ENCODE measurements at places on chromosomes 7 and 10.

DNA sequence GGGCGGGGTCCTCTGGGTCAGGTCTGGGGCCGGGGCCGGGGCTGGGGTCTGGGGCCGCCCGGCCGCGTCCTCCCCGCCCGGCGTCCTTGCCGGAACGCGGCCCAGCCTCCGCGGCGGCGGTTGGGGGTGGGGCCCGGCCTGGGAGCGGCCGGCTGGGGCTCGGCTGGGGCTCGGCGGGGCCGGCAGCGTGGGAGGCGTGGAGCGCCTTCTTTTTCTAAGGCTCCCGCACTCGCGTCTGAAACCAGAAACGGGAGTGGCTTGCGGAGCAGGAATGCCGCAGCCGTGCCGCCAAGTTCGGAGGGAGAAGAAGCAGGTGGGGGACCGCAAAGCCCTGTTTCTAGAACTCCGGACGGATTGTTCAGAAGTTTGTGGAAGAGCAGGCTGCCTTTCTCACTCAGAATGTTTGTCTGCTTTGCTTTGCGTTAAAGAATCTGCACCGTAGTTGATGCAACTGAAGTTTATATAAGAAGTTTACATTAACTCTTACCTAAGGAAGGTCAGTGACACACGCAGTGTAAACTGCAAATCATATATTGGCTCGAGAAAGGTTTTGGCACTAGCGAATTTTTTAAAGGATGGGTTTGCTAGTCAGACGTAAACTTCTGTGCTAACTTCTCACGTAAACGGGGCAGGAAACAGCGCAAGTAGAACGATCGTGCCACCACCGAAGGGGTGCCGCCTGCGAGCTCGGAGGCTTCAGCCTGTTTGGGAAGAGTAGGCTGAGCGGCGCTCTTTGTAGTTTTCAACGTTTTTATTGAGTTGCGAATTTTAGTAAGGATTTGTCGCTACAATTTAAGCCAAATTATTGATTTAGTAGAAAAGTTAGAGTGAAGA lies 729 bp downstream of the DNAJB6 start:
- DNase-seq, result peak; percentile 43

DNA sequence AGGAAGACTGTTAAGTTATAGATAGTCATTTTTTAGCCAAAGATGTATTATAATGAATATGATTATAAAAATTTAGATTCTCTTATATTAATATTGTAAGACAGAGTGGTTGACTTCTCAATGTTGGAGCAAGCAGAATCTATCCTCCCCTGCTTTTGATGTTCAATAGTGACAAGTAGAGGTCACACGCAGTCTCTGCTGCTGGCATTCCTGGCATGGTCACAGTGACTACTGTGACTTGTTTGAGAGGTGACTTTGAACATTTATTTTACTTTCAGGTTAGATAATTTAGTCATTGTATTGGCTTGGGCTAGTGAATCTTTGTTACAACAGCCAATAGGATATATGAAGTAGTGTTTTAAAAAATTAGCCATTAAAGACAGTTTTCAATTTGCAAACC lies 13.7 kb upstream of the CD36 start:
- no peak for DNase-seq

GRCh38 chr10:10196701-10197100 lies 821.0 kb upstream of the CELF2 start:
- no peak for DNase-seq

DNA sequence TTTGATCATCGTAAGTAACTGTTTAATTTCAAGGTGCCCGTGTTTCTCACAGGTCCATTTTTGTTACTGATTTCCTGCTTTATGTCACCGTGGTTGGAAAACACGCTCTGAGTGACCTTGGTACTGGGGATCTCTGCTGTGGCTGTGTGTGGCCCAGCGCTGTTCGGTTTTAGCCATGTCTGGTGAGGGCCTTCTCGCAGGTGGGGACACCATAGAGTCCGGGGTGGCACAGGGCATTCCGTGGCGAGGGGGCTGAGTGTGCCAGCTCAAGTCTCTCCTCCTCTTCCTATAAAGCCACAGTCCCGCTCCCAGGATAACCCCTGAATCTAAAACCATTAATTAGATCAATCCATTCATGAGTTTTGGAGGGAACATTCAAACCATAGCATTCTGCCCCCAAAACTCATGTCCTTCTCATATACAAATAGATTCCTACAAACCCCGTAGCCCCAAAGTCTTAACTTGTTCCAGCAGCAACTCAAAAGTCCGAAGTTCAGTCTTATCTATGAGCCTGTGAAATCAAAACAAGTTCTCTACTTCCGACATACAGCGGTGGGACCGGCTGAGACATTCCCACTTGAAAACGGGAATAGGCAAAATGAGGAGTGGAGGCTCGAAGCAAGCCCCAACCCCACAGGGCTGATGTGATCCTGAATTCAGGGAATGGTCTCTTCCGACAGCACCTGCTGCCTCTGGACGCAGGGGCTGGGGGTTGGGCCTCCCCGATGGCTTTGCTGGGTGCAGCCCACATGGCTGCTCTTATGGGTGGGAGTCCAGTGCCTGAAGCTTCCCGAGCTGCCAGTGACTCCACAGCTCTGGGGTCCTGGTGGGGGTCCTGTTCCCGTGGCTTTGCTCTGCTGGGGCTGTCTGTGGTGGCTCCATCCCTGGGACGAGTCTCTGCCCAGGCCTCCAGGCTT lies 55.0 kb upstream of the NKX6-2 start:
- DNase-seq, result no peak

DNA sequence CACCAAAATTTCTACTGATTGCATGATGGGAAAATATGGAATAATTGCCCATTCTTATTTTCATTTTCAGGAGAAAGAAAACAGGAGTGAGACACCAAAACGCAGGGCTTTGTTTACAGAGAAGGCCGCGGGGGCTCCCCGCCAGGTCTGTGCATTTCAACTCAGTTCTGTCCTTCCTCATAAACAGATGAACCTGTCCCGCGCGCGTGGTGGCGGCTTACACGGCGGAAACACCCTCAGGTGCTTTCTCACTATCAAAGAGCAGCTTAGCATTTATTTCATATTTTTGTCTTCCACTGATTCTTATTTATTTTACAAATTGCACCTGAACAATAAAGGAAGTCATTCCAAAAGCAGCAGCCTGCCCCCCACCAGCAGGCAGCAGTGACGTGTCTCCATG lies 579.4 kb downstream of the PTPRN2 start:
- DNase-seq, result no peak

GRCh38 chr7:32147546-32148268 lies 77.5 kb upstream of the PDE1C start:
- no peak for DNase-seq

DNA sequence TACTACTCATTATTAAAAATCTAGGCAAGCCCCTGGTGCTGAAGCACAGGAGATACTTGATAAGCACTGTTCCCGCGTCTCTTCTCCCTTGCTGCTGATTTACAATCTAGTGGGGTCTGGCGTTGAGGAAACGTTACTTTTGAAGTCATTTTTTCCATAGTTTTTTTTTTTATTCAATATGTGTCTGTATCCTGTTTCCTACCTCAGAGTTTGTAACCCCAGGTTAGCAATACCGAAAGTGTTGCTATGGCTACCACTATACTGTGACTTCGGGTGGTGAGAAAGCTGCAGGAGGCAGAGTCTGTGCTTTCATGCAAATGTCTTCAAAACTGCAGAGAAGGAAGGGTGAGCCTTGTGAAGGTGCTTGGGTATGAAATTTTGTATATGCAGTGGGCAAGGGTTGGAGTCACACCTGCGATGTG lies 458.8 kb upstream of the GHITM start:
- no peak for DNase-seq

Measured in pons (tissue), 1 donor.